ENCODE measurements at places on chromosomes 7 and 10.

DNA sequence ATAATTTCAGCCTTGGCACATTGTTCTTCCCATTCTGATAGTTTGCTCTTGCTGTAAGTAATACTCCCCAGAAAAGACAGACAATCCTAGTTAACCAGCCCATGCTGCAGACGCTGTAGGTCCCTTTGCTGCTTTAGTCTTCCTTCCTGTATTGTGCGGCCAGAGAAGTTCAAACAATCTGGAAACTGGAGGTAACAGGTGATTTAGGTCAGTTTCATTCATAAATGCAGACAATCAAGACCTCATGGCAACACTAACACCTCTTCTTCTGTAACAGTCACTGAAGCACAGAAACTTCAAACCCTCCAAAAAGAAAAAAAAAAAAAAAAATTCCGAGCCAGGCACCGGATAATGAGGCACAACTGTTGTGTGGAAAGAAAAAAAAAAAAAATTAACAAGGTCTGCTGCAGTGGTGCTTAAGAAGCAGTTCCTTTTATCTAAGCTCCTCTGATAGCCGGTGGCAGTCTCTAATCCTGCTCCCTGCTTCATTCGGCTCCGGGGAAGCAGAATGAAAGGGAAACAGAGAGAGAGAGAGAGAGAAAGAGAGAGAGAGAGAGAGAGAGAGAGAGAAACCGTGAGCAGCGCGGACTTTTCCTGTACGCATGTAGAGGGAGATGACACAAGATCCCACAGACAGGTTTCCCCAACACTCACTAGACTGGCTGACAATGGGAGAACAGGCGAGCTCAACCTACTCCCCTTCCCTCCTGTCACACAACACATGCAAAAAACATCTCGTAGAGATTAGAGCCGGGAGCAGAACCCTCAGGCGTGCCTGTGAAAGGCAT lies at the start of gene SEMA3A:
Gene SEMA3A, minus strand, starts transcription at position 306 of the 788 bp plus-strand sequence. Its CDS starts 203 bp downstream, at position 103.
- DNase-seq: no peak

- DNase-seq: no peak
Measured at GRCh38 chr10:43218206-43218950, 48.5 kb downstream of the RASGEF1A start.

GRCh38 chr7:39557222-39557621 lies 9.0 kb upstream of the YAE1 start:
- no peak for DNase-seq

GRCh38 chr10:33133557-33133956 lies 175.5 kb upstream of the ITGB1 start:
- DNase-seq: no peak

GRCh38 chr7:100693312-100694097 lies 545 bp downstream of the GIGYF1 start:
- no peak for DNase-seq

DNA sequence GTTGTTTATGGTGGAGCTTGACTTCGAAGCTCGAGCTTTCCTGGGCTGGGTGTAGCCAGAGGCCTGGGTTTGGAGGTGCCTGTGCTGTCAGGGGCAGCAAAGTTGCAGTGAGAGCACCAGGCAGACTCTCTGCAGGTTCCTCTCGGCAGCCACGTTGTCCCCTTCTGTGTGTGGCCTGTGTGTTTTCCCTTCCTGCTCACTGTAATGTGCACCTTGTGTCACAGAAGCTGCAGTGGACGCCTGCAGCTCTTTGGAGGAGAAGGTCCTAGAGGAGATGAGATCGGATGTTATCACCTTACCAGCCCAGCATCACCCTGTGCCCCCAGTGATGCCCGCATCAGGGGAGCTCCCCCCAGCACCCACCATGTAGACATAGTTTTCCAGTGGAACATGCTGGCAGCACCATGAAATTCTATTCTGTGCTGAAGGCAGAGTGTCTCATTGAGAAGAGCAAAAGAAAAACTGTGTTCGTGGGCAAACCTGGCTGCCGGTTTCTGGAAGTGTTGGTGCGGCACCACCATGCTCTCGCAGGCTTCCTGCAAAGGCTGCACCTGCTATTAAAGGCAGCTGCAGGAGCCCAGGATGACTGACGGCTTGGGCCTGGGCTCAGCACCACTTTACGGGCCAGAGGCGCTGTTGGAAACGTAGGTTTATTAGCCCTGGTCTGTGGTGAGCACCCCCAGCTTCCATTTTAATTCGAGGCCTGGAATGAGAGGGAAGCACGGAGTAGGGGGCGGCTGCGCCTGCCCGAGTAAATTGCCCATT lies 609.8 kb upstream of the FOXK1 start:
- no peak for DNase-seq

DNA sequence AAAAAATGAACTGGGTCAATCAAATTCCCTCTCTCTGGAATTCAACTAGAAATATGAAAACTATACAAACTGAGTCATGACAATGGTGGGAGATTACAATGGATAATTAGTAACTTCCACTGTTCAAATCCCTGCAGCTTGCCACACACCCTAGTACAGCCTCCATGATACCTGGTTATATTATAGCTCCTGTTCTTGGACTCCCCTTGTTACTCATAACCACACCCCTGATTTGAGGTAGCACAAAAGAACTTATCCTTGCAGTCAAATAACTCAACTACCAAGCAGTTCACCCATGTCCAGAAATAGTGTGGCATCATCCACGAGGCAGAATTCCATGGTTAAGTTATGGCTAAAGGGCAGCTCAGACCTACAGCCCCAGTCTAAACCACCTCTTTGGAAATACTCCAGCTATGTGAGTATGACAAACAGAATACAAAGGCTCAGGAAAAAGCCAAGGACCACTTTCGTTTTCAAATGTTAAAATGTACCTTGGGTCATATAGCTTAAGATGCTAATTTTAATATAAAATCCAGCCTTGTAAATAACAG lies 164.7 kb downstream of the CPEB3 start:
- DNase-seq: no peak

DNA sequence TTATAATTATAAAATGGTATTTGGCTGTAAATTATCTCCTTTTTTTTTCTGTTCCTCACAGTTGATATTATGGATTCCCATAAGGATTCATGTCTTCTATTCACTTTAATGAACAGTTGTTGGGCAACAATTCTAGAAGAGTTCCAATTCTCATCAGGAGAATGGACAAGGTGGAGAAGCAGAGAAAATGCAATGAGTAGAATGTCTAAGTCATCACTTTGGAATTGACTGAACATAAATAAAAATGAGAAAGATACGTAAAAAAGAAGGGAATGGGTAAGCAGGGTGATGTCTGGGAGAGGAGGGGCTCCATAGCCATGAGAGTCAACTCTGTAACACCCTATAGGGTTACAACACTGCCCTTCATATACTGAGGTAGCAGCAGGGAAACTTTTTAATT lies 1.8 kb upstream of the CAV2 start:
- DNase-seq: no peak
